ENCODE measurements at places on chromosomes 7 and 10.

DNA sequence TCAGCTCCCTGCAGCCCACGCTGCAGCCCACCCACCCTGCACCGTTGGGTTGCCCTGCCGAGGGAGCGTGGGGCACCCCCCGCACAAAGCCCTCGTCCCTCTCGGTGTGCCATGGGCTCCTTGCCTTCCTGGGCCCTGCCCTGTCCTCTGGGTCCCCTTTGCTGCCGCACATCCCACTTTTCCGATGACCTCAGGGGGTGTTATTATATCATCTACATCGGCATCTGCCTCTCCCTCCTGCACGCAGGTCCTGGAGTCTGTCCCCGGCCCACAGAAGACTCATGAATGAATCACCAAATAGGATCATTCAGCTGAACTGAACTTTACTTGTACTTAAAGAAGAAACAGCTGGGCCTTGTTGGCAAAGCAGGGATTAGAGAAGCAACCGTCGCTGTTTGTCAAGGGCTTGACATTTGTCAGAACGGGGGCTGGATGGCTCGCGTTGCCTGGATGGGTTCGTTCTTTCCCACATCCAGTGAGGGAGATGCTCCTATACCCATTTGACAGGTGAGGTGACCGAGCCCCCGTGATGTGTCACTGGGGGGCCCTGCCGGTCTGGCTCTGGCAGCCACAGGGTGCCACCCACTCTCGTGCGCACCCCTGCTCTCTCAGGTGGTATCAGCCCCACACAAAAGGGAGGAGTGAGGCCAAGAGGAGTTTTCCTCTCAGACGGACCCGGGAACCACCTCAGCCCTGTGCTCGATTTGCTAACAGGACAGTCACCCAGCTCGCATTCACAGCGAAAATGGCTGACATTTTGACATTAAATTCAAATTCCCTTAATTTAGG is 58.6 kb upstream of the EBF3 start:
- DNase-seq, result peak; percentile 43

DNA sequence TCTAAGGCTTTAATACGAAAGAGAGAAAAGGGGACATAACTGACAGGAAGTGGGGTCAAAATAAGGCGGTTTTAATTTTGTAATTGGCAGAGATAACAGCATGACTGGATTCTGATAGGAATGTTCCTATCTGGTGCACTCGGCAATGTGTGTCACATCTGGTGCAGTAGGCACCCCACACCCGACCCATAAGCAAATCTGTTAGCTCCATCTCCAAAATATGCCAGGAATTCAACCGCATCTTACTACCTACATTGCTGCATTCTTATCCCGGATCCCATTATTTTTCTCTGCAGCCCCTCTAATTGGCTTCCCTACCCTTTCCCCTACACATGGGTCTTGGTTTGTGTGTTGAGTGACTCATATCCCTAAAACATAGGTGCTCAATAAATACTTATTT is 19.1 kb upstream of the GALNT11 start:
- no peak for DNase-seq

- no peak for DNase-seq
Observed at GRCh38 chr10:10225136-10225676, 792.5 kb upstream of the CELF2 start.

GRCh38 chr7:50213622-50214017 is 90.9 kb upstream of the IKZF1 start:
- DNase-seq, result no peak

GRCh38 chr10:15253951-15254807 is 85.7 kb upstream of the NMT2 start:
- DNase-seq, result no peak

- no peak for DNase-seq
Observed at GRCh38 chr7:157056957-157057902, 46.8 kb upstream of the MNX1 start.

GRCh38 chr10:34241226-34242000 is 573.7 kb downstream of the PARD3 start:
- DNase-seq, result no peak

DNA sequence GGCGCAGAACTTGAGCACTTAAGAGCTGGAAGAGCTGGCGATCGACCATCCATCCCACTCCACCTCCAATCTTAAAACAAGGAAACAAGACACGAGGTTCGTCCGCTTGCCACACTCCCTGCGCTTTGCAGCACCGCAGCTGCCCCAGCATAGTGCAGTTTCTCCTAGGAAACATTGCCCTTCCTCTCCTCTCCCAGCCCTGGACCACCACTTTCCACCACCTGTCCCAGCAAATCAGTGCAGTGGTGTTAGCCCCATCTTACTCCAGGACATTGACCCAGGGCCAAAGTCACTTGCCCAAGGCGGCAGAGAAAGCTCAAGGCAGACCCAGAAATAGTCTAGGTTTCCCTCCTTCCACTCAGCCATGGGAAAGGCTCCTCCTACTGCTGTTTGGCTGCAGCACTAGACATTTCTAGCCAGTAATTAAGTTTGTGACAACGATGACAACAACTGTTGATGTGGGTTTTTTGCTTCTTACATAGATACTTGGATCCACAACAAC is 1.5 kb upstream of the PARD3 start:
- DNase-seq, result no peak

- DNase-seq, result no peak
Observed at GRCh38 chr10:244227-244626, 109.0 kb downstream of the ZMYND11 start.

DNA sequence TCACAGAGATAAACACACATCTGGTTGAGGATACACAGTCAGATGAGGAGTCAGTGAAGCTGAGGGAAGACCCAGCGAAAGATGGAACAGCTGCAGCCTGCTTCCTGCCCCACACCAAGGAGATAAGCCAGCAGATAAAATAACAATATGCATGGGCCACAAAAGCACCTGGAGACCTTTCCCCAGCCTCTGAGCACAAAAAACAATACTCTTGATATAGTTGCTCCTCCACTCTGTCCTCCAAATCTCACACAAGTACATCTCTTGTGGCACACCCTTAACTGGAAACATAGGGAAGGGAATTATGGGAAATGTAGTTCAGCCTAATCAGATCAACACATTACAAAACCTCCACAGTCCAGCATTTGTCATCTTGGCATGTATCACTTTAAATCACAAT is 9.7 kb upstream of the FHIP2A start:
- no peak for DNase-seq

- DNase-seq, result peak; percentile 87
Observed at GRCh38 chr7:148698397-148699023, at the start of gene CUL1. CUL1 (plus strand) TSS chr7:148698903; CDS start chr7:148730123, 31,220 bp downstream.

DNA sequence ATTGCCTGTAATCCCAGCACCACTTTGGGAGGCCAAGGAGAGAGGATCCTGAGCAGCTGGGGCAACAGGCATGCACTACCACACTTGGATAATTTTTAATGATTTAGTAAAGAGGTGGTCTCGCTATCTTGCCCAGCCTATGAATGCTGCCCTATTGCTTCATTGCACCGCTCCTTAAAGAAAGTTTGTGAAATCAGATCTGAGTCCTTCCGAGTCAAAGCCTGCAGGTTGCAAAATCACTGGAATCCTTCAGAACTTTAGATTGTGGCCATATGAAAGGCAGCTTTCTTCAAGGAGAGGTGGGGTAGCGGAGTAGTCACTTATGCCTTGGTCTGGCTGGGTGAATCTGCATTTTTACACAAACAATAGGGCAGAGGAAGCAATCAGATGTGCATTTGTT is 166.3 kb downstream of the ARHGAP12 start:
- no peak for DNase-seq

- DNase-seq, result no peak
Observed at GRCh38 chr7:50534690-50535290, 30.4 kb downstream of the DDC start.

- no peak for DNase-seq
Observed at GRCh38 chr10:34955391-34955790, 134.8 kb downstream of the CUL2 start.

DNA sequence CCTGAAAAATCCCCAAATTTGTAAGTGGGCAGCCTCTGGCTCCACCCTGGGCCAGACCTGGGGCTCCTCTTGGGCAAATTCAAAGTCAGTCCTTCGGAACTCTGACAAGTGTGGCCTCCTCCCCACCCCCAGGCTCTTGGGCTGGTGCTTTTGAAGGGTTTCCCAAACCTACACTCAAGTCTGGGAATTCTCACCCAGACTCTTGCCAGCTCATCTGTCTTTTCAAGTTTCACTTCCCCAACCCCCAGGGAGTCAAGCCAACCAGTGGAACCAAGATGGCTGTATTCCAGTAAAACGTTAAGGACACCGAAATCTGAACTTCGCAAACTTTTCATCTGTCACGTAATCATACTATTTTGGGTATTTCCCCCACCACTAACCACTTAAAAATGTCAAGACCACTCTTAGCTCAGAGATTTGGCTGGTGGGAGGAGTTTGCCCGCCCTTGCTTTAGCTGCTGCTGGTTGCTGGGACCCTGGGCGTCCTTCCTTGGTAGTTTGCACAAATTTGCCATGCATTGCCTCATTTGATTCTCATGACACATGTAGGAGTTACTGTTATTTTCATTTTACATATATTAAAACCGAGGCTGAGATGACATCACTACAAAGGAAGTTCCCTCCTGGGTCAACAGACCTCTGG is 1.7 kb upstream of the MYO1G start:
- no peak for DNase-seq

DNA sequence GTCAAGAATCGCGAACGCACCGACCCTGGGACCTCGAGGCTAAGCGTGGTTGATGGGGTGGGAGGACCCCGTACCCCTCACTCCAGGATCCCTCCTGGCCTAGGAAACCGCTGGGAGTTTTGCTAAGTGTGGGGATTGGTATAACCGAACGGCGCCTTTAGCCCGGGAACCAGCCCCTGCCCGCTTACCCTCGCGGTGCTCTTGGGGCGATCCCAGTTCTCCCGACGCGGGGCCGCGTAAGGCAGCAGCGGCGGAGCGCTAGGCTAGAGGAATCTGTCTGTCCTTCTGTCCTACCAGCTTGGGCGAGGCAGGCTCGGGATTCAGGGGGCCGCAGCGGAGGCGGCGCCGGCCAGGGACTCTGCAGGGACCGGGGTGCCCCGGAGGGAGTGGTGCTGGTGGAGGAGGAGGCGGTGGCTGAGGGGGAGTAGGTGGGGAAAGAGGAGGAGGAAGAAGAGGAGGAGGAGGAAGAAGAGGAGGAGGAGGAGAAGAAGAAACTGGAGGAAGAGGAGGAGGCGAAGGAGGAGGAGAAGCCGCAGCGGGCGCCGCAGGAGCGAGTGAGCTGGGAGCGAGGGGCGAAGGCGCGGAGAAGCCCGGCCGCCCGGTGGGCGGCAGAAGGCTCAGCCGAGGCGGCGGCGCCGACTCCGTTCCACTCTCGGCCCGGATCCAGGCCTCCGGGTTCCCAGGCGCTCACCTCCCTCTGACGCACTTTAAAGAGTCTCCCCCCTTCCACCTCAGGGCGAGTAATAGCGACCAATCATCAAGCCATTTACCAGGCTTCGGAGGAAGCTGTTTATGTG is 439 bp upstream of the EMX2 start:
- DNase-seq, result peak; percentile 92

DNA sequence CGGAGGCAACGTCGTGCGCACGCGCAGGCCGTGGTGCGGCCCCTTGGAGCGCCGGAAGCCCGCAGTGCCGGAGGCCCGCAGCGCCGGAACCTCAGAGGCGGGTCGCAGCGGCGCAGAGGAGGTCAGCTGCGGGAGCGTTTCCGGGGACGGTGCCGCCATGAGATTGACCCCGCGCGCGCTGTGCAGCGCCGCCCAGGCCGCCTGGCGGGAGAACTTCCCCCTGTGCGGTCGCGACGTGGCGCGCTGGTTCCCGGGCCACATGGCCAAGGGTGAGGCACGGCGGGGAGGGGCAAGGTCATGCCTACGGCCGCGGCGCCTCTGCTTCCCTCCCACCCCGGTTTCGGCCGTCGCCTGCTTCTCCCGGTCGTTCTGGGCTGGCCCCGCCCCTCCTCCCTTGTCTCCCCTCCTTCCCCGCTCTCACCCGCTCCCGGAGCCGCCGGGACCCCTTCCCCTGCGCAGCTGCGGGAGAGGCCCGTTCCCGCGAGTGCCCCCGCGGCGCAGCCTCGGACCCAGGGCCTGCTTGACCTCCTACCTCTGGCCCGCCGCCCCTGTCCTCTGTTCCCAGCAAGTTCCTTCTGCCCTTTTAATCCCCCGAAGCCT is at the start of gene MTG1:
TSS of gene MTG1 (plus strand) at position 94 of the 600 bp plus-strand sequence. CDS start at position 158, 64 bp downstream.
- peak; percentile 96 for DNase-seq

- peak; percentile 54 for DNase-seq
Observed at GRCh38 chr7:91266067-91266688, 1.9 kb downstream of the FZD1 start.

DNA sequence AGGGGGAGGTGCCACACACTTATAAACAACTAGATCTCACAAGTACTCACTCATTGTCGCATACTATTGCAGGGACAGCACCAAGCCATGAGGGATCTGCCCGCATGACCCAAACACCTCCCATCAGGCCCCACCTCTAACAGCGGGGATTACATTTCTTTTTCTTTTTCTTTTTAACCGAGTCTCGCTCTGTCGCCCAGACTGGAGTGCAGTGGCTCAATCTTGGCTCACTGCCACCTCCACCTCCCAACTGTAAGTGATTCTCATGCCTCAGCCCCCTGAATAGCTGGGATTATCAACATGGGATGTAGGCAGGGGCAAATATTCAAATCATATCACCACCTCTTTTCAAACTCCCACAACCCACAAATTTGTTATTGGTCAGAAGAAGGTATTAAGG is 76.7 kb downstream of the SKAP2 start:
- no peak for DNase-seq

- DNase-seq, result no peak
Observed at GRCh38 chr7:157573244-157573643, 236.4 kb downstream of the DNAJB6 start.

- DNase-seq, result no peak
Observed at GRCh38 chr10:29980084-29980483, 79.3 kb downstream of the JCAD start.

DNA sequence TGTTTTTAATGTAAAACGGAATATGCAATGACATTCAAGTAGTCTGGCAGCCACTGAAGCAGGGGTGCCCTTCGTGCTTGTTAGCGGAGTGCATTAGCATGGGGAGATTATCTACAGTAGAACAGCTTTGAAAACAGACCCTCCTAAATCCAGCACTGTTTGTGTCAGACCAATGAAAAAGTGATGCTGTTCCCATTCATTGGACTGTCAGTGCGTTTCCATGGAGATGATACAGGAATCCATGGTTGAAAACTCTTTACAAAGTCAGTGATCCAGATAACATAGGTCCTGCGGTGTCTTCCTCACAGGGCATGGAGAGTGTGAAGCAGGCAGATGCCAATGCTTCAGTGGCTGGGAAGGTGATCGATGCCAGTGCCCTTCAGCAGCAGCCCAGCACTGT is 73.6 kb downstream of the ITGB8 start:
- DNase-seq, result peak; percentile 59

GRCh38 chr7:113880559-113880958 is 38.2 kb downstream of the PPP1R3A start:
- DNase-seq, result no peak

DNA sequence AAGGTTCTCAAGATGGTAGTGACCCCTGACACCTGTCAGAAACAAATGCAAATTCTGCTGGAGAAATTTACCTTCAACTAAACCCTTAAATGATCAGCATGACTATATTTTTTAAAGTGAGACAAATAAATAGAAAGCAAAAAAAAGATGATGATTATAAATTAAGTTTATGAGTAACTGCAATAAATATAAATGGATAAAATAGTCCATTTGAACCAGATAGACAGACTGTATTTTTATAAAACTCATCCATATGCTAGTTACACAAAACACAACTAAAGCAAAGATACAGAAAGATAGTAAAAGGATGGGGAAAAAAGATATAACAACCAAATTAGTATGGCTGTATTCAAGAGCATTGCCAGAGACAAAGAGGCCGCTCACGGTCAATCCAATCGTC is 5.9 kb downstream of the TMEM176A start:
- DNase-seq, result no peak

GRCh38 chr7:32037650-32038198 is 32.5 kb downstream of the PDE1C start:
- DNase-seq, result no peak

GRCh38 chr10:3666525-3667302 is 118.3 kb downstream of the KLF6 start:
- DNase-seq, result no peak

GRCh38 chr7:509426-510130 is 10.1 kb downstream of the PDGFA start:
- no peak for DNase-seq
